ENCODE measurements at places on chromosomes 6 and 20. TPM values are rescaled to one million over a fixed set of nuclear protein-coding genes. Genes with fewer than 3 reads are reported as not detected.

Gene NKAIN4
- not detected for total RNA-seq

Gene RRAGD
- total RNA-seq, result 4.5 TPM

Gene SLC32A1
- total RNA-seq, result not detected

Gene COL12A1
- not detected for total RNA-seq

Gene NTSR1
- total RNA-seq, result 0.23 TPM

Gene BPIFB2
- not detected for total RNA-seq

Gene SUMO4
- total RNA-seq, result 9.6 TPM

Gene C6orf52
- total RNA-seq, result 0.93 TPM

Gene TBCC
- 29.0 TPM for total RNA-seq

Gene STMND1
- not detected for total RNA-seq

Gene PROCR
- 0.41 TPM for total RNA-seq

Gene OR2H1
- not detected for total RNA-seq

Gene TRIM38
- 24.9 TPM for total RNA-seq

Gene RIOK1
- 35.5 TPM for total RNA-seq

All from T-helper 2 cell treated with Interferon-gamma antibody and Interleukin-4, amounts not matched to agents 100 ng/mL and 5 ng/mL, for 36 hours (primary cell).